Activated CD4-positive, alpha-beta T cell treated with anti-CD3 and anti-CD28 coated beads, Interleukin-2, amount 50 U/mL, for 16 hours (primary cell): ENCODE measurements at places on chromosomes 16 and 17.

DNA sequence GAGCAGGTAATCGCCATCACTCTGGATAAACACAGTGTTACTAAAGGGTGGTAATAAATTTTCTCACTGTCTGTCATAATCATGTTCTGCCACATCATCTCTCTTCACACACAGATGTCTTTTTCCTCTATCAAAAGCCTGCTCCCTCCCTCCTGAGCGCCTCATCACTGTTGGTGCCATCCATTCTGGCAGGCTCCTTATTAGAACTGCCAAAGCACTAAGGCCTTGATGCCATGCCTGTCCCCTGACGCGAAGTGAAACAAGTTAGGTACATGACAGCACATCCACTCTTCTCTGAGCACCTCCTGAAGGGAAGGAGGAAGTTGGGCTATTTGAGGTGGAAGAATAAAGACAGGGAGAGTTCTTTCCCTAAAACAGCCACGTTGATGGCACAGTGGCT, 38.2 kb upstream of the AXIN2 start:
- DNase-seq: no peak

DNA sequence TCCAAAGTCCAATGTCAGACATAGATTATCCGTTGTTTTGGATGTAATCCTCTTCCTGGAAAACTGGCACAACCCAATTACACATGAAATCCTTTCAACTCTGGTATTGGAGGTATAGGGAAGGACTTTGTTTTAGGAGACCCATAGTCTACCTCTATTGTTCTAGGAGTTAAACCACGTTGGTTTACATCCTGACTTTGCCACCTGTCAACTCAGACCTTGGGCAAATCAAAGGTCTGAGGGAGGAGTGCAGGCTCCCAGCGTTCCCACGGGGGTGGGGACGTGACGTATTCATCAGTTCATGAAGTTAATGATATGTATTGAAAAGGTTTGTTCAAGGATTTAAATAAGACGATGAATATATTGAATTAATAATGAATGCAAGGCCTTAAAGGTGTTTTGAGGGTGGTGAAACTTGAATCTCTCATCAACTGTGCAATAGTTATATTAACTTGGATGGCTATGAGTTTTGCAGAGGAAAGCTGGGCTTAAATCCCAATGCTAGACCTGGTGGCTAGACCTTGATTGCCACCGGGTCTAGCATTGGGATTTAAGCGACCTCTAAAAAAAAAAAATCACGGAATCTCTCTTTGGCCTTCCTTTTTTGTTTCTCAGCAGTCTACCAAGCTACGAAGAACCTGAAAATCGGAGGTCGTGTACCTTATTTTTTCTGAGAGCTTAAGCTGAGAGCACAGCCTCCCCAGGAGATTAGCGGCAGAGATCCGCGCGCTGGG, 744 bp upstream of the NF1 start:
- DNase-seq: no peak

DNA sequence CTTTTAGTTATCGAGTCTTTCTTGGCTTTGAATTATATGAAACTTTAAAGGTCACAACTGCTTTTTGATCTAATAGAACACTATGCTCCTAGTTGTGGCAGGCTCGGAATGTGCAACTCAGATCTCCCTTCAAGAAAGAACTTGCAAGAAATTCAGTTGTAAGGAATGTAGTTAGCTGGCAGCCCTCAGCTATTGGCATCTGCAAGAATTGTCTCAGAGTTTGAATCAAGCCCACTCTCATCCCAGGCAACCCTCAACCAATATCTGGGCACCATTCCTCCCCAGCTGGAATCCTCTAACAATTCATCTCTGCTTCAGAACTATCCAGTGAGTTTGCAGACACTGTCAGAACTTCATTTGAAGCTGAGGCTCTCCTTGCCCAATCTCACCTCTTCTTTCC, 447.2 kb downstream of the KIF2B start:
- no peak for DNase-seq

GRCh38 chr16:58815181-58815888, 81.2 kb upstream of the GOT2 start:
- DNase-seq: no peak

- DNase-seq: no peak
Observed at GRCh38 chr16:49687476-49688002, 168.4 kb downstream of the ZNF423 start.

DNA sequence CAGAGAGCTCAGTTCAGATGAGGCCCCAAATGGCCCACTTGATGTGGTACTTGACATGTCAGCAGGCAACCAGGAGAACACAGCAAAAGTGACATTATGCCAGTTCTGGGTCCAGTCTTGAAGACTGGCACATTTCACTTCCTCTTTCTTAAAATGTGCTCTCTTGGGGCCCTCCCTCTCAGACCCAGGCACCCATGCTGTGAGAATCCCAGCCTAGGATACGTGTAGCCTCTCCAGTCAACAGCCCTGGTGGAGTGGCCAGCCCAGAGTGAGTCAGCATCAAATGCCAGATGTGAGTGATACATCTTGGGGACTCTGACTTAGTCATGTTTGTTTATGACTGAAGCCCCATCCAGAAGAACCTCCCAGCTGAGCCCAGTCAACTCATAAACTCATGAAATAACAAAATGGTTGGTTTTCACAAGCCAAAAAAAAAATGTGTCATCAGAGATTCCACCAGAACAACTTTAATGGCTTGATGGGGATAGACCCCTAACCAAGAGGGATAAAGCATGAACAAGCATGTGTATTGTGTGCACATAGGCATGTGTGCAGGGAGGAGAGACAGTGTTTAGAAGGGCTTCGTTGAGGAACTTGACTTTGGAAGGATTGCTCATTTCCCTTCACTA, 82.5 kb upstream of the TNRC6C start:
- no peak for DNase-seq

DNA sequence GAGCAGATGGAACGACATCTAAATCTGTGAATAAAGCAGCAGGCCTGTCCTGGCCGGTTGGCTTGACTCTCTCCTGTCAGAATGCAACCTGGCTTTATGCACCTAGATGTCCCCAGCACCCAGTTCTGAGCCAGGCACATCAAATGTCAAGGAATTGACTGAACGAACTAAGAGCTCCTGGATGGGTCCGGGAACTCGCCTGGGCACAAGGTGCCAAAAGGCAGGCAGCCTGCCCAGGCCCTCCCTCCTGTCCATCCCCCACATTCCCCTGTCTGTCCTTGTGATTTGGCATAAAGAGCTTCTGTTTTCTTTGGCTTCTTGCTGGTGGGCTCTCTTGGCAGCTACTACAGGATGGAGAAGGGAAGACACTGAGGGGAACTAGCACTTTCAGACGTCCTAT, 4.1 kb upstream of the RSAD1 start:
- DNase-seq: no peak

GRCh38 chr17:72515291-72516065, 394.7 kb downstream of the SOX9 start:
- DNase-seq: no peak

DNA sequence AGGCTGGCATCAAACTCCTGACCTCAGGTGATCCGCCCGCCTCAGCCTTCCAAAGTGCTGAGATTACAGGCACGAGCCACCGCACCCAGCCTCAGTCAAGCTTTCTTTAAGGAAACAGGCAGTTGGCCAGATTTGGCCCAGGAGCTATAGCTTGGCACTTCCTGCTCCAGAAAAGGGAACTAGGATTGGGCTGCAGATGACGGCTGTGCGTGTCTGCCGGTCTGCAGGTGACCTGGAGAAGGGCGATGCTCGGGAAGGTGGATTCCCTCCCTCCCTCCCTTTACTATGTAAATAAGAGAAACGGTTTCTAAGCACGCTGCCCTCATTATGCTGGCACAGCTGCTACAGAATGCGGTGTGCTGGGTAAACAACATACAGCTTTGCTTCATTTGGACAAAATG, 215.9 kb downstream of the RPTOR start:
- DNase-seq: no peak

DNA sequence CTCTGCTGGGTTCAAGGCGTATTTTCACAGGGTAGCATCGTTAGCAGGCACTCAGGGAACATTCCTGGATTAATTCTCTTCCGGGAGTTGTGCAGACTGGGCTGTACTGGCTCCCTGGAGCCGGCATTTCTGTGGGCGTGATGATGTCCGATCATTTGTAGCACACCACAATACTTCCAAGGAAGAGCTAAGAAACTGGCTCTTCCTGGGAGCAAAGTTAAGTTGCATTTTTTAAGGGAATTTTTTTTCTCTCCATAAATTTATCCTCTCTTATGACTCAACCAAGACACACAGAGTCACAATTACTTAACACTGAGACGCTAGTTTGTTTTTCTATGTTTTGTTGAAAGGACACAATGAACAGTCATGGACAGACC, 211.6 kb upstream of the FOXF1 start:
- no peak for DNase-seq

DNA sequence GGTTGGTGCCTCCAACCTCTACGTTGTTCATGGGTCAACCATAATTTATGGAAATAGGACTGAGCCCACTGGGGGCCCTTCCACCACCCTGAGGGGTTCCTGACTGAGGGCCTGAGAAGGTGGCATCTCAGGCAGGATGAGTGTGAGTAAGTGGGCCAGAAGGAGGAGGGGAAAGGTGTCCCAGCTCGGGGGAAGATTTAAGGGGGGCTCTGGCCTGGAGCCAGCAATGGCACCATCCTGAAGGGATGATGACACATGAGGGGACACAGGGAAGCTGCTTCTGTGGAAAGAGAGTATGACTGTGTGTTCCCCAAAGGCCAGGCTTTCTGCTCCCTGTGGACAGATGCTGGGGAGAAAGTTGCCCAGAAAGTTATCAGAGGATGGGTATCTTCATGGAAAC, 18.7 kb downstream of the MYL4 start:
- DNase-seq: no peak

DNA sequence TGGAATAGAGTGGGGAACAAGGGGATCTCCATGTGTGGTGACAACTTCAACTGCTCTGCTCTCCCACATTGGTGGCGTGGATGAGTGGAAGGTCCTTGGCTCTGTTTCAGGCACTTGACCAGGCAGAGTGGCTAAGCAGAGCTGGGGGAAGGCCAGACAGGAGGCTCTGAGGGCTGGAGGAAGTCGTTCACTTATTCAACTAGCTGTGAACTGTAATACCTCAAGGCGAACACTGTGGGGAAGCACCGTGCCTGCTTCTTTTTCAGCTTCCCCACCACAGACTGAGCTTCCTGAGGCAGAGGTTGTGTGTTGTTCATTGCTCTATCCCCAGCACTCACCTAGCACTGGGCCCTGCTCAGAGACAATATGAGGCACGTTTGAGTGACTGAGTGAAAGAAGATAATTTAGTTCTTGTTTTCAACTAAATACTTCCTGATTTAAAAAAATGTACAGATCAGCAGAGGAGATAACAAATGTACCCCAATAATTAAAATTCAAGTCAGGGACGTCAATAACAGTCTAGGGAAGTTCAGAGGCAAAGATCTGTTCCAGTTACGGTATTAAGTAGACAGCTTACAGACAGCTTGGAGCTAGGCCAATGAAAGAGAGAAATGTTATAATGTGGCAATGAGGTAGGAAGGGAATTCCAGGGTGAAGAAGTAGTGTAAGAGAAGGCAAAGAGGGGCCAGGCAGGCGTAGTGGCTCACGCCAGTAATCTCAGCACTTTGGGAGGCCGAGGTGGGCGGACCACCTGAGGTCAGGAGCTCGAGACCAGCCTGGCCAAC, 34.7 kb downstream of the MYO18A start:
- DNase-seq: peak; percentile 82

DNA sequence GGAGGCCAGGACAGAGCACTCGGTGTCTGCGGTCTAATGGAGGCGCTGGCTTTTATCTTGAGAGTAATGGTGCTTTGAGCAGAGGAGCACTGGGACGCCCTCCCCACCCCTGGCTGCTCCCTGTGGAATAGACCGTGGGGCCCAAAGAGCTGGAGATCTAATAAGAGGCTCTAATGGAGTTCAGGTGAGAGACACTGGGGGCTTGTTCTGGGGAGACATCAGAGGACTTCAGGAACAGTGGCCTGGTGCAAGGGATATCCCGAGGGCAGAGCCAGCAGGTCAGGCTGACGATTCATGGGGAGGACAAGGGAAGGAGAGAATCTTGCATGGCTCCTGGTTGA, 9.5 kb upstream of the KRT19 start:
- DNase-seq: no peak

GRCh38 chr16:68286153-68287074, 22.1 kb downstream of the SLC7A6 start:
- DNase-seq: peak; percentile 57

GRCh38 chr16:28843766-28844165, 2.4 kb downstream of the TUFM start:
- no peak for DNase-seq

- peak; percentile 46 for DNase-seq
Observed at GRCh38 chr17:46045639-46046038, 46.6 kb downstream of the STH start.

DNA sequence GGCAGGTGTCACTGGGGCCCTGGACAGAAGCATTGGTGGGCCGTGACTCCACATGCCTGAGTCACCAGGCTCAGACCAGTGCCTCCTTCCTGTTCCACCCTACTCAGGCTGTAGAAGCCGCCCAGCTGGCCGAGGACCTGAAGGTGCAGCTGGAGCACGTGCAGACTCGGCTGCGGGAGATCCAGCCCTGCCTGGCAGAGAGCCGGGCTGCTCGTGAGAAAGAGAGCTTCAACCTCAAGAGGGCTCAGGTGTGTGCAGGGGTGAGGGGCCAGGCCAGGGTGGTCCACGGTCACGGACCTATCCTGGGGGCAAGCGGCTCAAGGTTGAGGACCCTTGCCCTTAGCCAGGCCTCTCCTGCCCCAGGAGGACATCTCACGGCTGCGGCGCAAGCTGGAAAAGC, 9.6 kb downstream of the RNF40 start:
- no peak for DNase-seq

DNA sequence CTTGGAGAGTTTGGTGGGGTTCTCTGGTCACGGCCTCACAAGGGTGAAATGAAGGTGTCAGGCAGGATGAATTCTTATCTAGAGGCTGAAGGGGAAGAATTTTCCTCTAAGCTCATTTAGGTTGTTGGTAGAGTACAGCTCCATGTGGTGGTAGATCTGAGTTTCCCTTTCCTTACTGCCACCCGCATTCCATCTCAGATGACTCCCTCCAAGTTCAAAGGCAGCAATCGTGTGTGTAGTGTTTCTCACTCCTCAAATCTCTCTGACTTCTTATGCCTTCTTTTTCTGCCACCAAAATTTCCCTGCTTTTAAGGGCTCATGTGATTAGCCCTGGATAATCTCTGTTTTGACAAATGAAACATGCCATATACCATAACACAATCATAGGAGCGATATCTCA, 135.5 kb upstream of the MYOCD start:
- no peak for DNase-seq

GRCh38 chr17:18111330-18111971, 2.9 kb downstream of the MYO15A start:
- no peak for DNase-seq

DNA sequence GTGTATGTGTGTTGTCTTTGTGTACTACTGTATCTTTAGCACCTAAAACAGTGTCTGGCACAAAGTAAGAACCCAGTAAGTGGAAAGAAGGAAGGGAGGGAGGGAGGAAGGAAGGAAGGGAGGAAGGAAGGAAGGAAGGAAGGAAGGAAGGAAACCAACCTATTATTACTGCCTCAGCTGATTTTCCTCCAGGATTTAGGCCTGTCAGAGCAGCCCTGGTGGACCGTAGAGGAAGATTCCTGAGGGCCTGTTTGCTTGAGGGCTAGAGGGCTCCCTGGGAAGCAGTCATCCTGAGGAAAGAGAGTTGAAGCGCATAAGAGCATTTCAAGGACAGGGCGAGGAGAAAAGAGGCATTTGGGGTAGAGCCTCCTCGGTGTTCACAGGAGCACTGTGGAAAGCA, 61.5 kb downstream of the WSB1 start:
- DNase-seq: no peak

- peak; percentile 3 for DNase-seq
Observed at GRCh38 chr17:6496116-6496481, 51.8 kb downstream of the PIMREG start.

- no peak for DNase-seq
Observed at GRCh38 chr16:68499006-68499405, 40.1 kb upstream of the ZFP90 start.

- no peak for DNase-seq
Observed at GRCh38 chr17:72714357-72714966, 378.0 kb downstream of the SLC39A11 start.
